ENCODE measurements at places on chromosomes 12 and 14.

GRCh38 chr14:67680121-67680602 lies 5.7 kb upstream of the VTI1B start:
- DNase-seq = no peak

DNA sequence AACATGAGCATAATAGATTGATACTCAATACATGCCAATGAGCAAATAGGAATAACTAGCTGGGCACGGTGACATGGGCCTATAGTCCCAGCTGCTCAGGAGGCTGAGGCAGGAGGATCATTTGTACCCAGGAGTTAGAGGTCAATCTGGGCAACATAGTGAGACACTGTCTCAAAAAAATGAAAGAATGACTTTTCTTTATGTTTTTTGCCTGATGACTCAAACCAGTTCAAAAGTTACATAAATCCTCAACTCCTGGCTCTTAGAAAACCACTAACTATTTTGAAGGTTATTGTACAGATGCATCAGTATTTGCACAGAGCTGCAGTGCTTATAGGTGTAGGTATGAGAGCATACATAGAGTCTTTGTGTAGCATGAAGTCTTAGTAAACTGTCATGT lies 219.2 kb upstream of the RGS6 start:
- DNase-seq = no peak

DNA sequence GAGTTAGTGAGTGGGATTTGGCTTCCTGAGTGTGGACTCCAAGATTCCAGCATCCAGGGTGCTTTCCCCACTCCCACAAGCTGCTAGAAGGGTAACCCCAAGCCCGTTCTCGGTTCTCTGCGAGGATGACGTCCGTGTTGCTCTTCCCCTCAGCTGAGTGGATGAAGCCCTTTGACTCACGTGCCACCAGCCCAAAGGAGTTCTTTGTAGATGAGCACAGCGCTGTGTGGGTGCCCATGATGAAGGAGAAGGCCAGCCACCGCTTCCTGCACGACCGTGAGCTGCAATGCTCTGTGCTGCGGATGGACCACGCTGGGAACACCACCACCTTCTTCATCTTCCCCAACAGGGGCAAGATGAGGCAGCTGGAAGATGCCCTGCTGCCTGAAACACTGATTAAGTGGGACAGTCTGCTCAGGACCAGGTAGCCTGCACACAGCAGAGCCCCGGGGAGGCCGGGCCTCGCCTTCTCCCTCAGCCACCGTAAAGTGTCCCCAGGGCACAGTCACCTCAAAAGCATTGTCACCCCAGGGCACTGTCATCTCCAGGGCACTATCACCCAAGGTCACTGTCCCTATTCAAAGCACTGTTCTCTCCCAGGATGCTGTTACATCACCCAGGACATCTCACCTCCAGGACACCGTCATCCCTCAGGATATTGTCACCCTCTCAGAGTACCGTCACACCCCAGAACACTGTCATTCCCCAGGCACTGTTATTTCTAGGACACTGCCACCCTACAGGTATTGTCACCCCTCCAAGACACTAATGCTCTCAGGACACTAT lies 31.3 kb downstream of the SERPINA3 start:
- DNase-seq = no peak

GRCh38 chr12:110739488-110739887 lies 3.2 kb downstream of the PPP1CC start:
- no peak for DNase-seq

DNA sequence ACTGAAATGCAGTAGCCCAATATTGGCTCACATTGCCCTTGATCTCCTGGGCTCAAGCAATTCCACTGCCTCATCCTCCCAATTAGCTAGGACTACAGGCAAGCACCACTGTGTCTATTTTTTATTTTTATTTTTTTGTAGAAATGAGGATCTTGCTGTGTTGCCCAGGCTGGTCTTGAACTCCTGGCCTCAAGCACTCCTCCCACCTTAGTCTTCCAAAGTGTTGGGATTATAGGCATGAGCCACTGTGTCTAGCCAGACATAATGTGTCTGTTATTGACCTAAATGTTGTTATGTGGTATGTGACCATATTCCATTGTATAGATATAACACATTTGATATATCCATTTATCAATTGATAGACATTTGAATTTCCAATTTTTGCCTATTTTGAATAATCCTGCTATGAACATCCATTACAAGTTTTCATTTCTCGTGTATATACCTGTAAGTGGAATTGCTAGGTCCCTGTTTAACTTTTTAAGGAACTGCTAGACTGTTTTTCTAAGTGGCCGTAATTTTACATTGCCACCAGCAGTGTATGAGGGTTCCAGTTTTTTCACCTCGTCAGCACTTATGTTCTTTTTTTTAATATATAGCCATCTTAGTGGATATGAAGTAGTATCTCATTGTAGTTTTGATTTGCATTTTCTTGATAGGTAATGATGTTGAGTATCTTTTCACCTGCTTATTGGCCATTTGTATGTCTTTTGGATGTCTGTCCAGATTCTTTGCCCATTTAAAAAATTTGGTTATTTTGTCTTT lies 9.4 kb downstream of the USP15 start:
- DNase-seq = no peak

DNA sequence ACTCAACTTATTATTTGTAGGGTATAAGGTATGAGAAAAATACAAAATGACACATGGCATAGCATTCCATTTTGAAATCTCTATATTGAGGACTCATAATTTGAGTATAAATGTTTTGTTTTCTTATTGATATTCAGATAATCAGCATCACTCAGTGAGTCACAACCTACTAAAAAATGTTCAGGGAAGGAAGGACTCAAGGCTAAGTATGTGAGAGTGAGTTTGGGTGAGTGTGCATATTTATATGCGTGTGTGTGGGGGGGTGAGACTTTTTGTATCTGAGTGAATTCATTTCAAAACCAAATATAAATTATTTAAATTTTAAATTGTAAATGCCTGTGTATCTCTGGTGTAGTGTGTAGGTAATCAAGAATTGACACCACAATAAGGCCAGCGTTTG lies 87.8 kb upstream of the PRKD1 start:
- no peak for DNase-seq

GRCh38 chr14:55354500-55354899 lies 57.1 kb downstream of the ATG14 start:
- peak; percentile 89 for DNase-seq

DNA sequence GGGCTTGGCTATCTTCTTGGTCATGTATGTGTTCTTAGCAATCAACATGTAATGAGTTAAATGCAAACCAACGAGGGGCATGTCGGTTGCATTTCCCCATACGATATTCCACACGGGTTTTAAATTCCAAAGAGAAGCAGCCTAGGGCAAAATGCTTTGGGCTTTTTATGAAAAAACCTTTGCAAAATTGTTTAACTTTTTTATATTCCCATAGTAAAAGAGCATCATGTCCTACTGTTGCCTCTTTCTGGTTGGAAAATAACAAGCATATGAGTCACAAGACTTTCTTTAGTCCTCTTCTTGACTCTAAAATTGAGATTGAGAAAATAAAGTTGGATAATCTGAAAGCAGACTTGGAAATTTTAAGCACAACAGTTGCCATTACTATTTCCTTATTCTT lies 3.8 kb upstream of the DIO2 start:
- no peak for DNase-seq

GRCh38 chr14:83251402-83251801 lies 1717.7 kb upstream of the SEL1L start:
- DNase-seq = no peak

- DNase-seq = no peak
These were observed 84.6 kb downstream of the RIN3 start for GRCh38 chr14:92597906-92598905.

- DNase-seq = no peak
These were observed 64.7 kb downstream of the GPR65 start for GRCh38 chr14:88069677-88070076.

DNA sequence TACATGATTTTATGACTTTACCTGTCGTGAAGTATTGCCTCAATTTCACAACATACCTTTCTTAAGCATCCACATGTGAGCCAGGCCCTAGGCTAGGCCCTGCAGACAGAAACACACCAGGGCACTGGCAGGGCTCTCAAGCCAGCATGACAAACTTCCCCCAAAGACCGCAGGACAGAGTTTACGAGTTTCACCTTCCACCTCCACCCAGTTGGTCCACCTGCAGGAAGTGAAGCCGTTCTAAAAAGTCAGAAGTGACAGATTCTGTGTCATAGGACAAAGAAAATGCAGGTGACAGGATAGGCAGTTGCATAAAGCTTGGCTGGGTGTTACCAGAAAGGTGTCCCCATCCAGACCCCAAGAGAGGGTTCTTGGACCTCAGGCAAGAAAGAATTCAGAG lies 382.3 kb downstream of the PCNX1 start:
- no peak for DNase-seq

DNA sequence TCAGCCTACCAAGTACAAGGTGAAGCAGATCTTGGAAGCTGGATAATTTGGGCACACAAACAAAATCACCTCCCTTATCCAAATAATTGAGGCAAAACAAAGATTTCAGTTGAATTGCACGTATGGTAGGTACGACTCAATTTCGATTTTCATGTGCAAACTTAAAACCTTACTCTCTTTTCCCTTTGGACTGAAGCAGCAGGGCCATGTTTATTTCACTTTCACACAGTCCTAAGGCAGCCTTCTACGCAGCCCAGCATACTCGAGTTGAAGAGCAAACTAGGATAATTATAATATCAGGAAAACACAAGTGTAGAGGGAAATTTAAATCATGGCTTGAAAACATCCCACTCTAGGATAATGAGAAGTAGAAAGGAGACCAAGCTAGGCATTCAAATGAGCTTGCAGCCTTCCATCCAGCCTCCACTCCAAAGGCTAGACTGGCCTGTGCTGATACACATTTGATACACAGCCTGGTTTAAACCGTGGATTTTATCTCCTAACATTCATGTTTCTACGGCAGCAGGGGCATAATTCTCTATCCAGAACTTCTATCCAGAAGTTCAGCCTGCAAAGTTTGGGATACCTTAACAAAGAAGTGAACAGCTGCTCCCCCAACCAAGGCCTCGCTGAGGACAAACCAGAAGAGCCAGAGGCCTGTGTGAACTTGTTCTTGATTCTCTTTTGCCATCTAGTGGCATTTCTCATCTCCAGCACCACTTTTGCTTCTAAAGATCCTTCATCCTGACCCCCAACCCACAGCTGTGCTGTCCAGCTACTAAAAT lies 2.4 kb upstream of the RNASE7 start:
- DNase-seq = peak; percentile 90

GRCh38 chr14:62409626-62410300 lies 635.5 kb downstream of the KCNH5 start:
- DNase-seq = no peak

DNA sequence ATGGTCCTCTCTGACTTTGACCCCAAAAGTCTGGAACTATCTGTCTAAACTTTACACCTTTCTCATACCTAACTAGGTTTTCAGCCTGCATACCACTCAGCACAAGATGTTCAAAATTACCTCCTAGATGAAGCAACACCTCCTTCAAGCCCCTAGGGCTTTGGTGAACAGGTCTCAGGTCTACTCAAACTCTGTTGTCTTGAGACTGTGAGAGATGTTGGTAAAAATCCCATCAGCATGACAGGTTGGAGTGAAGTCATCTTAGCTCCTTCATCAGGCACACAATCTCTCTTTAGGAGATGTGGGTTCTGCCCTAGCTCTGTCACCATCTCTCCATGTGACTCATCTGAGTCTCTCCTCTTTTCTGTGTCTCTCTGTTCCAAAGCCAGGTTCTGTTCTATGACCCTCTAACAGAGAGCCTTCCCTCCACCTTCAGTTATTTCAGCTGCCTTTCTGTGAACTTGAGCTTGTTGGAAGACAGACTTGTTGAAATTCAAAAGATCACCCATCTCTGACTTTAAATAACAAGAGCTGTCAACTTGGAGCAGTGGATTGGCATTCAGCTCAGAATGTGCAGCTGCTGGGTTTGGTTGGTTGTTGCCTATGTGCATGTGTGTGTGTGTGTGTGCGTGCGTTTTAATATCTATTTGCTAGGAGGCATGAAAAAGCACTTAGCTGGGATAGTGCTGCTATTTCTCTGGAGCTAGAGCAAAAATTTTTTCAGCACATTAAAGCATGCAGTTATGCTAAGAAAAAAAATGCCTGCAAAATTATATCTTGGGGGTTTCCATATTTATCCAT lies 130.7 kb downstream of the CRACR2A start:
- no peak for DNase-seq

- DNase-seq = peak; percentile 24
These were observed 1133.2 kb upstream of the TMEM132C start for GRCh38 chr12:127133675-127134335.

- DNase-seq = peak; percentile 35
These were observed 17.1 kb downstream of the NCKAP5L start for GRCh38 chr12:49811136-49811535.

DNA sequence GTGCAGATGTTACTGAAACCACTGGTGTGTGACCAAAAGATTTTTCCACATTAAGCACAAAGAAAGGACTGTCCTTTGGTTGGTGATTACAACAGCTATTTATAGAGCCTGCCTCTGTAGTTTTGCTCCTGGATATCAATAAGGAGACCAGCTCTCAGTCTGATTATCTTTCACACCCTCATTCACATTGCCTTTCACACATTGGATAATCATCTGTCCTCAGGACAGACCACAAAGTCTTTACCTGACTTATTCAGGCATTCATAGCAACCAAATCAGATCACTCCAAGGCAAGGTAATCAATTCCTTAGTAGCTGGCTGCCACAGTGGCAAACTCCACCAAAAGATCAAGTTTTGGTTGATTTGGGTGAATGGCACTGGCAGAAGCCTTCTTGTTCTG lies 59.6 kb upstream of the CPSF6 start:
- DNase-seq = no peak

DNA sequence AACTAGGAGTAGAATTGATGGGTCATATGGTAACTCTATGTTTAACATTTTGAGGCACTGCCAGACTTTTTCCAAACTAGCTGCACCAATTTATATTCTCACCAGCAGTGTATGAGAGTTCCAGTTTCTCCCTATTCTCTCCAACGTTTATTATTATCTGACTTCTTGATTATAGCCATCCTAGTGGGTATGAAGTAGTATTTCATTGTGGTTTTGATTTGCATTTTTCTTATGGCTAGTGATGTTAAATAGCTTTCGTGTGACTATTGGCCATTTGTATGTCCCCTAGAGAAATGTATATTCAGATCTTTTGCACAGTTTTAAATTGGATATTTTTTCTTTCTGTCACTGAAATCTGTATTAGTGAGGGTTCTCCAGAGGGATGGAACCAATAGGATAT lies 37.8 kb downstream of the HELB start:
- no peak for DNase-seq

GRCh38 chr14:92951261-92951660 lies 28.3 kb downstream of the CHGA start:
- DNase-seq = no peak

DNA sequence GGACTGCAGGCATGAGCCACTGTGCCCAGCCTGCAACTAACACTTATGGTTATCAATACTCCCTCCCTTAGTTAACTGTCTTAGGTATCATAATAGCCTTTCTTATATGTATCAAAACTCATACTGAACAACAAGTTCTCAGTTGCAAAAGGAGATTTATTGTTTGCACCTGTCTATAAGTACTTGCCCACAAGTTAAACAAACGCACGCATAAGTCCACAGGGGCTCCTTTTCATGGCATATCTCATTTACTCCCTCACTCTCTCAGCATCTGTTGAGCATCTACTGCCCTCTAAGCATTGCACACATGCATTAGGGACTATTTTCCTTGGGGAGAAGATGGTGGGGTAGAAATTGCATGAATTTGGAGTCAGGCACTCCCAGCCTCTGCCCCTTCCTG lies 46.7 kb upstream of the CORO1C start:
- no peak for DNase-seq

Measured in GM23338 (cell line).